Kidney epithelial cell (primary cell): ENCODE measurements at places on chromosomes 5 and 9. TPM values are rescaled to one million over a fixed set of nuclear protein-coding genes. Genes with fewer than 3 reads are reported as not detected.

Gene PCDHGB1
- total RNA-seq = 1.6 and 1.7 TPM in 2 replicates

Gene NEUROG1
- 0.04 TPM in 1 of 2 replicates, not detected in the other for total RNA-seq

Gene CDH9
- total RNA-seq = not detected in 2 replicates

Gene SHISAL2B
- total RNA-seq = not detected in 2 replicates

Gene FBXL7
- total RNA-seq = 4.4 and 5.8 TPM in 2 replicates

Gene ZNF189
- 11.0 and 13.4 TPM in 2 replicates for total RNA-seq

Gene IL13
- total RNA-seq = not detected in 2 replicates

Gene TEX48
- total RNA-seq = not detected in 2 replicates

Gene ACTBL2
- total RNA-seq = 1.3 and 1.5 TPM in 2 replicates

Gene ANGPTL2
- total RNA-seq = 4.9 TPM in 2 replicates

Gene NTMT1
- total RNA-seq = 52.6 and 57.2 TPM in 2 replicates

Gene RASGEF1C
- total RNA-seq = 0.13 TPM in 1 of 2 replicates, not detected in the other

Gene DPP7
- 116 and 137 TPM in 2 replicates for total RNA-seq

Gene PPP3R2
- total RNA-seq = not detected in 2 replicates

Gene KCNV2
- not detected in 2 replicates for total RNA-seq

Gene SAPCD2
- 5.3 and 5.8 TPM in 2 replicates for total RNA-seq
